ENCODE measurements at places on chromosomes 12 and 14. TPM values are rescaled to one million over a fixed set of nuclear protein-coding genes. Genes with fewer than 3 reads are reported as not detected.

DCN gene
- 612 TPM for total RNA-seq

EXD2 gene
- total RNA-seq, result 12.6 TPM

NR4A1 gene
- 11.7 TPM for total RNA-seq

TAS2R14 gene
- 12.6 TPM for total RNA-seq

NUDT14 gene
- total RNA-seq, result 30.1 TPM

GOLGA3 gene
- total RNA-seq, result 32.7 TPM

RBP5 gene
- not detected for total RNA-seq

TMCC3 gene
- 0.82 TPM for total RNA-seq

ARL1 gene
- total RNA-seq, result 41.2 TPM

RERG gene
- not detected for total RNA-seq

CNTN1 gene
- not detected for total RNA-seq

REM2 gene
- not detected for total RNA-seq

ETV6 gene
- total RNA-seq, result 0.54 TPM

DAO gene
- not detected for total RNA-seq

LTB4R gene
- total RNA-seq, result 26.6 TPM

LGR5 gene
- total RNA-seq, result not detected

GPR135 gene
- 13.1 TPM for total RNA-seq

HPD gene
- not detected for total RNA-seq

GNB3 gene
- 14.9 TPM for total RNA-seq

CERS5 gene
- total RNA-seq, result 65.9 TPM

AMIGO2 gene
- 1.2 TPM for total RNA-seq

DPPA3 gene
- not detected for total RNA-seq

ESPL1 gene
- total RNA-seq, result 9.4 TPM

PLBD1 gene
- total RNA-seq, result not detected
